ENCODE measurements at places on chromosomes 3 and 15.
A peak's percentile ranks its signal among the peaks of the same experiment; 100 is the strongest.

DNA sequence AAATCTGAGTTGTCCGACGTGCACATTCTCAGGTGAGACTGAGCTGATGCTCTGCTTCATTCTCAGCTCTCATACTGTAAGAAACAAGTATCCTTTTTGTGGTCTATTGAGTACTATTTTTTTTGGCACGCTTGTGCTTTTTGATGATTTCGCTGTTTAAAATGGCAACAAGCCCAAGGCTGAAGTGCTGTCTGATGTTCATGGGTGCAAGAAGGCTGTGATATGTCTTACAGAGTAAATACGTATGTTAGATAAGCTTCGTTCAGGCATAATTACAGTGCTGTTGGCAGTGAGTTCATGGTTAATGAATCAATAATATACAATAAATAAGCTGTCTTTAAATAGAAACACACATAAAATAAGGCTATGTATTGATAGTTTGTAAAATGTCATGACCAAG is 27.2 kb downstream of the AQR start:
- H3K4me1 ChIP-seq = no peaks in the 10 kb centered on the region
- no peaks in the 10 kb centered on the region for H3K27me3 ChIP-seq

GRCh38 chr3:71117572-71118247 is 465.8 kb downstream of the FOXP1 start:
- no peak overlapping the region for H3K27ac ChIP-seq
- no peak for DNase-seq
- H3K4me3 ChIP-seq = no peak overlapping the region
- H3K36me3 ChIP-seq = no peaks in the 10 kb centered on the region
- 0 out of 2 replicates have a peak, but pooled peaks cover 4% of the 10 kb centered on the region for H3K4me1 ChIP-seq
- no peaks in the 10 kb centered on the region for H3K27me3 ChIP-seq

DNA sequence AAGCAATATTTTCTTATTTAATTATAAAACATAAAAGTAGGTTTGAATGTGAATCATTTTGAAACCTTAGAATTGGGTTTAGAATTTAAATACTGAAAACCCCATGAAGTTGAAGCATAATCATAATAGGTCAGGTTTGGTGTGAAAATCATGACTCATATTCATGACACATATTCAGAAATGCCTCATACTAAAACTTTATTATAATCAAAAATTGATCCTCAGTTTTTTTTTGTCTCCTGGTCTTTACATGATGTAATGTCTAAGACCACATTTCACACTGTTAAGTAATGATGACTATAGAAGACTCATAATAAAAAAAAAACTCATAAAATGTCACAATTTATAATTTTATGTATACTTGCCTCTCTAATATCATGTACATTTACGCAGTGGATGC is 190.4 kb downstream of the FOXP1 start:
- no peak overlapping the region for H3K4me3 ChIP-seq
- H3K27me3 ChIP-seq = no peaks in the 10 kb centered on the region
- peaks cover 8% of the 10 kb centered on the region for H3K4me1 ChIP-seq

- H3K4me3 ChIP-seq = no peak overlapping the region
- H3K36me3 ChIP-seq = peaks cover 4% of the 10 kb centered on the region
- peaks cover 2% of the 10 kb centered on the region for H3K4me1 ChIP-seq
Measured at GRCh38 chr3:130816561-130817445, 70.2 kb upstream of the PIK3R4 start.

DNA sequence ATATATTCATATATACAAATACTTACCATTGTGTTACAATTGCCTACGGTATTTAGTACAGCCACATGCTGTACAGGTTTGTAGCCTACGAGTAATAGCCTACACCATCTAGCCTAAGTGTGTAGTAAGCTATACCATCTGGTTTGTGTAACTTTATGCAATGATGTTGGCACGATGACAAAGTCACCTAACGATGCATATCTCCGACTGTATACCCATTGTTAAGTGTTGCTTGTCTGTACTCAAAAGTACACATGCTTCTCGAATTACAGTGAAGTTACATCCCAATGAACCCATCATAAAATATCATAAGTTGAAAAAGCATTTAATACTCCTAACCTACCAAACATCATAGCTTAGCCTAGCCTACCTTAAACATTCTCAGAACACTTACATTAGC is 327.1 kb downstream of the KBTBD8 start:
- H3K4me3 ChIP-seq = no peak overlapping the region
- no peaks in the 10 kb centered on the region for H3K36me3 ChIP-seq
- no peak for DNase-seq
- H3K27ac ChIP-seq = no peak overlapping the region

- no peak overlapping the region for H3K27ac ChIP-seq
- no peak for DNase-seq
- no peaks in the 10 kb centered on the region for H3K27me3 ChIP-seq
- H3K36me3 ChIP-seq = no peaks in the 10 kb centered on the region
Measured at GRCh38 chr3:129226374-129226773, 23.0 kb upstream of the COPG1 start.

DNA sequence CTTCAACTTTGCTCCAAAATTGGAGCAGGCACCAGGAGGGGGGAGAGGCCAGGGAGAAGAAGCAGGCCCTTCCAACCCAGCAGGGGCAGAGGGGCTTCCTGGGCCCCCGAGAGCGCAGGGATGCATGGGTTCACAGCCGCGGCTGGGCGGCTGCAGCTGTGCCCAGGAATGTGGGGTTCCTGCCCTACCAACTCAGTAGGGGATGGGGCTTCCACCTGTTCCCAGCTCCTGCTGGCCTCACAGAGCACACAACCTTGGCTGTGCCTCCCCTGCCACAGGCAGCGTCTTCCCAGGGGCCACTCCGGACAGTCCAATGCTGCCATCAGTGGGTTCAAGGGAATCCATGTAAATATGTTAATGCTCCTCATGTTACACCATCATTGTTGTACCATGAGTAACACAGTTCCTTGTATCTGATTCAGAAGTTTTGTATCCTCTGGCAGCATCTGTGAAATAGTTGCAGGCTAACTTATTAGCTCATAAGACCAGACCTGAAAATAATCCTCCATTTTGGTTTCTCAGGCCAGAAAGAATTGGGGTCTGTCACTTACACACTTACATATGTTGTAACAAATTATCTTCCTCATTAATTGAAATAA is 12.1 kb upstream of the SIAH2 start:
- no peaks in the 10 kb centered on the region for H3K36me3 ChIP-seq
- no peaks in the 10 kb centered on the region for H3K27me3 ChIP-seq
- no peak overlapping the region for H3K27ac ChIP-seq
- H3K4me3 ChIP-seq = no peak overlapping the region
- no peaks in the 10 kb centered on the region for H3K4me1 ChIP-seq

GRCh38 chr3:174102866-174103265 is 705.3 kb downstream of the NLGN1 start:
- no peak overlapping the region for H3K4me3 ChIP-seq
- H3K27ac ChIP-seq = peak overlapping the region; percentile 52
- H3K27me3 ChIP-seq = no peaks in the 10 kb centered on the region
- DNase-seq = no peak

GRCh38 chr3:170730071-170730812 is 139.8 kb downstream of the RPL22L1 start:
- no peak overlapping the region for H3K27ac ChIP-seq
- H3K4me3 ChIP-seq = no peak overlapping the region
- DNase-seq = no peak
- no peaks in the 10 kb centered on the region for H3K4me1 ChIP-seq
- H3K36me3 ChIP-seq = no peaks in the 10 kb centered on the region

- H3K4me1 ChIP-seq = peaks cover 9% of the 10 kb centered on the region
- H3K4me3 ChIP-seq = peak overlapping the region; percentile 0
- DNase-seq = no peak
- no peaks in the 10 kb centered on the region for H3K27me3 ChIP-seq
- peak overlapping the region; percentile 21 for H3K27ac ChIP-seq
Measured at GRCh38 chr3:115211810-115212492, 64.9 kb upstream of the ZBTB20 start.

DNA sequence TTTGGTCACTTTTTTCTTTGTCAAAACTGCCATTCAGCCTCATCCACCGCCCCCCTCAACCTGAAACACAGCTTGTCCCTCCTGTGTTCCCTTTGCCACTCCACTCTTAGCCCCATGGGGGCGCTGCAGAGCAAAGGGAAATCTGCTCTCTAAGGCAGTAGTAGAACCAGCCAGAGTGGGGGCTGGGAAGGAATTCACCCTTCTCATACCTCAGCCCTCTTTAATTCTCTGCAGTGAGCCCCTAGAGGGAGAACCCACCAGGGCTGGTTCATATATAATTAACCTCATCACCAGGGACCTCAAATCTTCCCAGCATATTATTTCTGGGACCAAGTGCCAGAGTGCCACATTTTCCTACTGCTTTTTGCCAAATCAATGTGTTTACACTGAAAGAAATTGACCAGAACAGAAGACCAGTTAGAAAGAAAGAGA is 2.8 kb upstream of the BCL6 start:
- no peak overlapping the region for H3K27ac ChIP-seq
- peaks cover 7% of the 10 kb centered on the region for H3K4me1 ChIP-seq
- no peaks in the 10 kb centered on the region for H3K27me3 ChIP-seq
- no peaks in the 10 kb centered on the region for H3K36me3 ChIP-seq
- peak overlapping the region; percentile 41 for H3K4me3 ChIP-seq
- peak; percentile 93 for DNase-seq

- H3K4me3 ChIP-seq = no peak overlapping the region
- H3K36me3 ChIP-seq = 0 out of 2 replicates have a peak, but pooled peaks cover 4% of the 10 kb centered on the region
Measured at GRCh38 chr15:52094811-52095584, 17.6 kb downstream of the BCL2L10 start.

GRCh38 chr3:42936157-42936981 is 30.4 kb downstream of the ZNF662 start:
- no peak for DNase-seq
- no peak overlapping the region for H3K4me3 ChIP-seq
- no peaks in the 10 kb centered on the region for H3K4me1 ChIP-seq
- H3K27me3 ChIP-seq = no peaks in the 10 kb centered on the region
- H3K36me3 ChIP-seq = no peaks in the 10 kb centered on the region
- no peak overlapping the region for H3K27ac ChIP-seq

DNA sequence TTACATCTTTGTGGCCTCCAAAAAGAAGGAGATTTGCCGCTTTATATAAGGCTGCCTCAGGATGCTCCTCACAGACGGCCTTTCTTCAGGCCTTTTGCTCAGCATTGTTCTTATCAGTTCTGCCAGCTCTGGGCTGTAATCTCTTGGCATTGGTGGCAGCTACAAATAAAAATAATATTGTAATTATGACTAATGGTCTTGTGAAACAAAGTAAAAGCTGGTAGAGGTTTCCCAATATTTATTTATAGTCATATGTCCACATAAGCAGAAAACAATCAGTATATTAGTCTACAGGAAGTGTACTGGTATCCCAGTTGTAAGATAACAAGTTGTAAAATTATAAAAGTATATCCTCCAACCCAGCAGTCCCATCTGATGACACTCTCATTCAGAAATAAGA is 7.3 kb downstream of the NEK4 start:
- no peak overlapping the region for H3K4me3 ChIP-seq
- H3K4me1 ChIP-seq = no peaks in the 10 kb centered on the region
- no peak for DNase-seq

GRCh38 chr3:143613226-143613625 is 235.0 kb downstream of the SLC9A9 start:
- no peak for DNase-seq
- H3K27ac ChIP-seq = no peak overlapping the region
- no peaks in the 10 kb centered on the region for H3K36me3 ChIP-seq
- H3K27me3 ChIP-seq = no peaks in the 10 kb centered on the region

DNA sequence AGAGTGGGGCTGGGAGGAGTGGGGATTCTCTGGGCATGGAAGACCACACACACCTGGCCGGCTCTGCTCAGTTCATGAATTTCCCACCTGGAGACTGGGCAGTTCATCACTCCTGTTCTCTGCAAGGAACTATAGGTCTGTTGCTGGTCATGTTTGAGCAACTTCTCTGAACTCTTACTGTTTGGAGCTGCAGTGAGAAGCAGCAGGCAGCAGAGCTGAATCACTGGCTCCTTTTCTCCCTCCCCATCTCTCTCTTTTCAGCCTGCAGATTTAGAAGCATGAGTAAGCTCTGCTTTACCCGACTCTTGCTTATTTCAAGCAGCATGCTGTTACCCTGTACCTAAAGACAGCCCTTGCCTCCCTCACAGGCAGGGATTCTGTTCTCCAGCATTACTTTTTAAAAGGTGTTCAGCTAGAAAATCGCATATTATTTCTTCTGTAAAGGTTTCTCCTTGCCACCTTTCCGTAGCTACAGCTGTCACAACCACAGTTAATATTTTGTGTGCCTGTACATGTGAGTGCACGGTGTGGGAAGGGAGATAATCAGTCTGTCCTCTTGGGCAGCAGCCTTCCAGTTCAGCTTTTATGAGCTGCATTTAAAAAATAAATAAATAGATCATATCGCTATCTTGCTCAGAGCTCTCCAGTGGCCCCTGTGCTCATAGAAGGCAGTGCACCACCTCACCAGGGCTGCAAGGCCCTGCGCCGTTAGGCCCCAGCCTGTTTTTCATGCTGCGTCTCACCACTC is 131.6 kb downstream of the CHCHD6 start:
- H3K4me1 ChIP-seq = no peaks in the 10 kb centered on the region
- H3K4me3 ChIP-seq = no peak overlapping the region
- no peaks in the 10 kb centered on the region for H3K36me3 ChIP-seq
- DNase-seq = no peak
- no peaks in the 10 kb centered on the region for H3K27me3 ChIP-seq

GRCh38 chr15:41988896-41989572 is 16.7 kb upstream of the EHD4 start:
- no peaks in the 10 kb centered on the region for H3K36me3 ChIP-seq
- no peaks in the 10 kb centered on the region for H3K27me3 ChIP-seq
- DNase-seq = no peak
- no peak overlapping the region for H3K27ac ChIP-seq
- H3K4me3 ChIP-seq = no peak overlapping the region

DNA sequence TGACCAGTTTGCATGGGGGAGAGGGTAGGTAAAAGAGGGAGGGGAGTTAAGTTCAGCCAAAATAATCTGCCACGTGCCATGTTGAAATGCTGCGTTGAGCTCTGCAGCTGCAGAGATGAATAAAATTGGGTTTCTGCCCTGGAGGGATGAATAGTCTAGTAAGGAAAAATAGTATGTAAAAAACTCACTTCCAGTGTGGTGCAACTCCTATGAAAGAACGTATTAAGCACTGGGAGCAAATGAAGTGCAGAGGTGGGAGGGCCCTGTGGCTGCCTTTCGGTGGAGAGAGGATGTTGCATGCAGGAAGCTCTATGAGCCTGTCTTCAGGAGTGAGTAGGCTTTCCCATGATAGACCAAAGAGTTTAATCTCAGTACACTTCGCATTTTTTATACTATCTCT is 8.6 kb downstream of the CEP63 start:
- H3K36me3 ChIP-seq = peaks cover 6% of the 10 kb centered on the region
- no peaks in the 10 kb centered on the region for H3K27me3 ChIP-seq
- H3K4me1 ChIP-seq = no peaks in the 10 kb centered on the region
- no peak for DNase-seq
- H3K27ac ChIP-seq = no peak overlapping the region
- no peak overlapping the region for H3K4me3 ChIP-seq

- H3K4me1 ChIP-seq = peaks cover 2% of the 10 kb centered on the region
- no peaks in the 10 kb centered on the region for H3K36me3 ChIP-seq
- H3K27ac ChIP-seq = no peak overlapping the region
- H3K4me3 ChIP-seq = no peak overlapping the region
Measured at GRCh38 chr3:85586018-85586417, 627.2 kb downstream of the CADM2 start.
